ENCODE measurements at places on chromosomes 5 and 9. TPM values are rescaled to one million over a fixed set of nuclear protein-coding genes. Genes with fewer than 3 reads are reported as not detected.

Gene KIF4B
- 0.09 TPM for total RNA-seq

Gene GFI1B
- total RNA-seq, result not detected

Gene FCN2
- not detected for total RNA-seq

Gene SGCD
- 0.11 TPM for total RNA-seq

Gene PCA3
- not detected for total RNA-seq

Gene HRH2
- 28.9 TPM for total RNA-seq
